ENCODE measurements at places on chromosomes 6 and 20.

DNA sequence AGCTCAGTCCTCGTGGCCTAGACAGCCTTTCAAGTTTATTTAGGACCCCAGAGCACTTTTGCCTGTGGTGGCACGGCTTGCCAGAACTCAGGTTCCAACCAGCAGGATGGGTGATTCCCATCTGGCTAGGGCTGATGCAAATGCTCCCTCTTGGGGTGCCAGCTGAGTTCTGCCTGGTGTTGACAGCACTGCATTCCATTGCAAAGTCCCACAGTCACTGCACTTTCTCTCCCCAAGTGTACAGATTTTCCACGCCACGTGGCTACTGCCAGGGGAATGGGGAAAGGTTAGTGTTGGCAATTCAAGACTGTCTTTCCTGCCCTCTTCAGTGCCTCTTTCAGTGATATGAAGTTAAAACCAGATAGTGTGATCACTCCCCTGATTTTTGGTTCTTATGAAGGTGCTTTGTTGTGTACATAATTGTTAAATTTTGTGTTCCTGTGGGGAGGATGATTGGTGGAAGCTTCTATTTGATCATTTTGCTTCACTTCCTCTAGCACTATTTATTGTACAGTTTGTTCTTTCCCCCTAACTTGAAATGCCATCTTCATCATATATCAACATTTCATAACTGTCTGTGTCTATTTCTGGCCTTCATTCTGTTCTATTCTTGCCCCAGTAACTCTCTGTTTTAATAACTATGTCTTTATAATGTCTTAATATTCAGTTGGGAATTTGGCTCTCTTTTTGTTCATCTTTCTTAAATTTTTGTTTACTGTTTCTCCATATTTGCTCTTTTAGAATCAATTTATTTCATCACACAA, 86.2 kb downstream of the CFAP61 start:
- no peak for DNase-seq

DNA sequence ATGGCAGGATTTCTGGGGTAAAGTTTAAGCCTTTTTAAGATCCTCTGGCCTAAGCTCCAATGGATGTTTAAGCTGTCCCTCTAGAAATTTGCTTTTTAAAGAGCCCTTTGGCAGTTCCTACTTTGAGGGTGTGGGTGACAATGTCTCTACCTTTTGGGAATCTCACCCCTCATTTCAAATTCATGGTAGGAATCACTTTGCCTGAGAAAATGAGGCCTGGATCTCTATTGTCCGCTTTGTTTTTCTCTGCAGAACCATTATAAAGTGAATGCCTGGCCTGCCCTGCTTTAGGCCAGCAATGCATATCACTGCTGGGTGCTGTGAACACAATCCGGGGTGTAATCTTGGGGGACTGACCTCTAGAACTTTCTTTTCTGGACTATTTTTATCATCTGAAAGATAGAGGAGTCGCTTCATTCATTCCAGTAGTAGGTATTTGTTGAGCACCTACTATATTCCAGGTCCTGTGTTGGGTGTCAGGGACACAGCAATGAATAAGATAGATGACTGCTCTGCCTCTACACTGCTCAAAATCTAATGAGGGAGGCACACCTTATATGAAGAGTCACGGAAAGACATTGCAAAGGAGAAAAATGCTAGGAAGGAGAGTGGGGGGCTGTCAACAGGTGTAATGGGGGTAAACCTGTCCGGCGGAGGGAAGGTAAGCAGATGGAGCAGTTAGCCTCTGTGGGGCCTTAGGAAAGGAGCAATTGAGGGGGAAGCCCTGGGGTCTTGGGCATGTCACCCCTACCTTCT, 8.6 kb upstream of the COMMD7 start:
- no peak for DNase-seq

DNA sequence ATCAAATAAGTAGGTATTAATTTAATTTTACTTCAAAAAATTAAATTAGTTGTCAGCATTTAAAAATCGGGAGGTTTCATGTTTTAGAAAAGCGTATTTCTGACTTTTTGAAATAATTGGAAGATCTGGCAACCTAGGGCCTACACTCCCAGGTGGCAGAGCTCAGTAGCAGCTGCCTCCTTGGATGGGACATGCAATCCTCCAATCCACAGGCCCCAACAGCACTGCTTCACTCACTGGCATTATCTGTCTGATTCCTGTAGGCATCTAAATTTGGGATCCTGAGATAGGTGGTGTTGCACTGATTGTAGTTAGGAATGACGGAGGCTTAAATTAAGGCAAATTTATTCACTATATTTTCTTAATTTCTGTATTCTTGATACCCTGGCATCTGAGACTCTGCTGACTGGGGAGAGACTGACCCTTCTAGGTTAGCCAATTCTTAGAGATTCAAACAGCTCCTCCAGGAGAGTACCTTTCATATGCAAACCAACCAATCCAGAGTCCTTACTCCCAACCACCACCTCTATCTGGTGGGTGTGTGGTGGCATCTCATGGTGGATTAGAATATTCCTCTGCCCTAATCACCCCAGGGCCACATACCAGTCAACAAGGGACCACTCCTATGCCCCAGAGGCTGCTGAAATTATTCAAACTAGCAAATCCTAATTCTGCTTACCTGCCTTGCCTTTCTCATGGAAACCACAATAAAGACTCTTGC, 146.6 kb upstream of the GLP1R start:
- no peak for DNase-seq

- peak; percentile 67 for DNase-seq
Measured at GRCh38 chr6:133973109-133973971, 20.3 kb downstream of the TBPL1 start.

DNA sequence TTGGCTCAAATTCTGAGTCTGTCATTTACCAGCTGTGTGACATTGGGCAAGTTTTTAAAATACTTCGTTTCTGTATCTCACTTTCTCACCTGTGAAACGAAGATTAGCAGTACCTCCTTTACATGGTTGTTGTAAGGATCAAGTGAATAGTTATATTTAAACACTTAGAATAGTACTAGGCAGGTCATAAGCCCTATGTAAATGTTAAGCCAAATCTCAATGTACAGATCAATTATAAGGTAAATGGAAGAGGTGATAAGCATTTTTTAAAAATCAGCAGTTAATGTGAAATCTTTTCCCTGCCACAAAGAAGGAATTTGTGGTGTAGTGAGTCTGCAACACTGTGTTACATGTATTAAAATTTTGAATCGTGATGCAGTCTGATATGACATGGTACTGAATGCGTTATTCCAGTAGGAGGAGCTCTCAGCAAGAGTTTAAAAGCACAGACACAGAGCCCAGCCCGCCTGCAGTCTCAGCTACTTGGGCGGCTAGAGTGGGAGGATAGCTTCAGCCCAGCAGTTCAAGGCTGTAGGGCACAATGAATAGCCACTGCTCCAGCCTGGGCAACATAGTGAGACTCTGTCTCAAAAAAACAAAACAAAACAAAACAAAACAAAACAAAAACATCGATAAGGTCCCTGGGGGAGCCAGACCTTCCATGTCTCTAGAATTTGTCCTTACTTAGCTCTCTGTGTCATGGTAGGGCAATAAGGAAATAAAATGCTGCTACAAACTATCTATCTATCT, 46.0 kb downstream of the GTF2H5 start:
- DNase-seq = peak; percentile 83
